Progenitor cell of endocrine pancreas (in vitro differentiated cells): ENCODE measurements at places on chromosomes 16 and 17. TPM values are rescaled to one million over a fixed set of nuclear protein-coding genes. Genes with fewer than 3 reads are reported as not detected.

DNA sequence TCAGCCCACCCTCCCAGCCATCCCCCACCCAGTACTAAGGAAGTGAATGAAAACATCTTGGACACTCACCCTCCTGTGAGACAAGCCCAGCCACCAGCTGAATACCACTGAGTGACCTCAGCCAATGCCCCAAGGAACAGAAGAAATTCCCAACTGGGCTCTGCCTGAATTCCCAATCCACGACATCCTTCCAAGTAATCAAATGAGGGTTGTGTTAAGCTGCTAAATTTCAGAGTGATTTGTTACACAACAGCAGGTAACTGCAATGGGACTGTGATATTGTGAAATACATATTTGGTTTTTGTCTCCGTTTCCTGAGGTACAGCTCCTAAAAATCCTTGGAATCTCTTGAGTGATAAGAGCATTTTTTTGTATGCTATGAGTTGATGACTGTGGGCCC, 578.7 kb upstream of the CDH11 start:
- no peak for DNase-seq

DNA sequence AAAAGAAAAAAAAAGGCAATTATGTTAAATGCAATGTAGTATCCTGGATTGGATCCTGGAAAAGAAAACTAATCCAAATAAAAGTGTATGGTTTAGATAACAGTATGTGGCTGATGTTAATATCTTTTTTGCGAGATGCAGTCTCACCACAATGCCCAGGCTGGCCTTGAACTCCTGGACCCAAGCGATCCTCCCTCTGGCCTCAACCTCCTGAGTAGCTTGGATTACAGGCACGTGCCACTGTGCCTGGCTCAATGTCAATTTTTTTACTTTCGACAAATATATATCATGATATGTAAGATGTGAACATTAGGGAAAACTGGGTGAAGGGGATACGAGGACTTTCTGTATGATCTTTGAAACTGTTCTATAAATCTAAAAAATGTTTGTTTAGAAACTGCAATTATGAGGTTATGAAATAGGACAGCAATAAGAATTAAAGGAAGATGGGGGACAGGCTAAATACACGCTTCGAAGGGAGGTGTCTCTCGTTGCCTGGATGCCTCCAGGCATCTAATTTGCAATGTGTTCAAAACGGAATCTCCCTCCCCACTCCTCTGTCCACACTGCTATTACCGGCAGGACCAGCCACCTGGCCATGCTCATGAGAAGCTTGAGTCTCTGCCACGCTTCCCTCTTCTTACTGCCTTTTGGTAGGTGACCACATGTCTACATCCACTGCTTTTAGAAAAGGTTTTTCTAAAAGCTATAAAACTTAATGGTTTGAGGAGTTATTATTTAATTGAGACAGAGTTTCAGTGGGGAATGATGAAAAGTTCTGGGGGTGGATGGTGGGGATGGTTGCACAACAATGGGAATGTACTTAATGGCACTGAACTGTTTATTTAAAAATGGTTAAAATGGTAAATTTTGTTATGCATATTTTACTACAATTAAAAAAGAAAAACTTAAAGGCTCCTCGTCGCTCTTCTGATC, 15.2 kb downstream of the UBE2O start:
- no peak for DNase-seq

DNA sequence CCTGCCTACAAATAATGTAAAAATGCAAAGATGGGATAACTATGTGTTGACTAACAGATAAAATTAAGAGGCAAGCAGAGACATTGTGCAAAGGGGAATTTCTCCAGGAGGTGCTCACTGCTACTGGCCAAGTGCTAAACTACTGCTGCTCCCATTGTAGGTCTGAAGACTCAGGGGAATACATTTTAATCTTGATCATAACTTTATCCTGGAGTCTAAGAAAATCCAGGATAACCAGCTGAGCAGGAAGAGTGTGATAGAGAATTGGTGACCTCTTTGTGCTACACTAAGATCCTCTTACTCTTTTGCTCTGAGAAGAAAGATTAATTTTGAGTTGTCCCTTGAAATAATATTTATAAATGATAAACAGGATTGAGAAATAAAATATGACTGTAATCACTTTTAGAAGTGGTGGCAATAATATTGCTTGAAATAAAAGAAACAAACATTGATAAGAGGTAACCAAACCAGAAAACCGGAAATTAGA, 5.9 kb downstream of the RNF43 start:
- DNase-seq = no peak

GRCh38 chr16:85571563-85571812, 41.6 kb upstream of the GSE1 start:
- no peak for DNase-seq

ALOX12B gene
- total RNA-seq = 0.41 and 0.60 TPM in 2 replicates
